AG09319 (cell line): ENCODE measurements at places on chromosomes 7 and 10.

GRCh38 chr10:68594405-68594804 is 34.3 kb downstream of the TET1 start:
- DNase-seq = no peak

DNA sequence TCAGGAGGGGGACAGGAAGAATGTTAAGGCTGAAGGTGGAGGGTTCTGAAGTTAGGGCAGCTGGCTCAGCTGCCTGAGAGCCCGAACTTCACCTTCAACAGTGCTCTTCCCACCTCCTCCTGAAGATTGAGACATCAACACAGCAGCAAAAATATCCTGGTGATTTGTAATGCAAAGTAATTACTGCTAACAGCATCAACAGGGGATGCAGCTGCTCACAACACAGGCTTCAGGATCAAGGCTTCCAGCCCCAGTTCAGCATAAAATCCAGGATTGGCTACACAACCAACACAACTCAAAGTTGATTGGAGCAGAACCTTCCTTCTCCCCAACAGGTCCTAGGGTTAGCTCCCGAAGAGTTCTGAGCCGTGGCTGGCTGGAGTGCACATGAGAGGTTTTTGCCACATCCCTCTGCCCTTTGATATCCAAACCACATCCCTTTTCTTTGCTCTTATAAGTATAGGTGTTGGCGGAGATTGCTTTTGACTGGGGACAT is 242.4 kb downstream of the KIAA1217 start:
- DNase-seq = no peak

GRCh38 chr7:30450240-30450982 is 28.2 kb downstream of the NOD1 start:
- no peak for DNase-seq

DNA sequence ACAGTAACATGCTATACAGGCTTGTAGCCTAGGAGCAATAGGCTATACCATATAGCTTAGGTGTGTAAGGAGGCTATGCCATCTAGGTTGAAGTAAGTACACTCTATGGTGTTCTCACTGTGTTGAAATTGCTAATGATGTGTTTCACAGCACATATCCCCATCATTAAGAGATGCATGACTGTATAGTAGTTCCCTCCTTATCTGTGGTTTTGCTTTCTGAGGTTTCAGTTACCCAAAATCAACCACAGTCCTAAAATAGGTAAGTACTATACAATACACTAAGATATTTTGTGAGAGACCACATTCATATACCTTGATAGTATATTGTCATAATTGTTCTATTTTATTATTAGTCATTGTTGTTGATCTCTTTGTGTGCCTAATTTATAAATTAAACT is 12.7 kb downstream of the FZD1 start:
- no peak for DNase-seq

- DNase-seq = peak; percentile 73
Observed at GRCh38 chr7:81725812-81726127, 44.1 kb downstream of the HGF start.

DNA sequence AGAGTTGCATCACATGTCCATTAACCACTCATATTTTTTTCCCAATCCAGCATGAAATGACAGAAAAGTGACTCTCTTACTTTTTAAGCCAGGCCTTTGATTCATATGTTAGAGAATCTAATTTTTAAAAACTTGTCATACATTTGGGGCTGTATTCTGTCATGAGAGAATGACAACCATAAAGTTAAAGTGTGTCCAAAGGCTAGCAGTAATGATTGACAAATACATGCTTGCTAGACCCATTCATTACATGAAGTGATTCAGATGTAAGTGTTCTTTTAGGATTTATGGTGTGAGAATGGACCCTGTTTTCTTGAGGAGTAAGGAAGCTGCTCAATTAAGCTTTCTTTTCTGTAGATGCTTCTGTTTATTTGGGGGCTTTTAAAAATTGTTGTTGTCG is 75.4 kb downstream of the CSTF2T start:
- no peak for DNase-seq

- no peak for DNase-seq
Observed at GRCh38 chr10:124568848-124569622, 107.4 kb downstream of the LHPP start.

- DNase-seq = no peak
Observed at GRCh38 chr7:70376561-70377031, 755.3 kb upstream of the GALNT17 start.

DNA sequence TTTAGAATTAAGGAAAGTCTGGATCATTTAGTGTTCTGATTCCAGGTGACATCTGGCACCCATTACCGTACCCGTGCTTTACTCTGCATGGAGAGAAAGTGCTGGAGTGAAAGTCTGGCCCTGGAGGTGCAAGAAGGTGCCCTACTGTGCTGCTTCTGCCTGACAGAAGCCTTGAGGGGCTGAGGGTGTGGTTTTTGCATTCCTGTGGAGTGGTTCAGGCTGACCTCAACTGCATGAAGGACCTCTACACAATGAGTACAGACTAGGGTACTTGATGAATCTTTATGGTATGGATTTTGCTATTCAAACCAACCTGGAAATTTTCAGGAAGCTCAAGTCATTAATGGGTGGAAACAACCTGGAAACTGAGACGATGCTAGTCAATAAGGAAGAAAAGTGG is 45.1 kb upstream of the GSAP start:
- no peak for DNase-seq

DNA sequence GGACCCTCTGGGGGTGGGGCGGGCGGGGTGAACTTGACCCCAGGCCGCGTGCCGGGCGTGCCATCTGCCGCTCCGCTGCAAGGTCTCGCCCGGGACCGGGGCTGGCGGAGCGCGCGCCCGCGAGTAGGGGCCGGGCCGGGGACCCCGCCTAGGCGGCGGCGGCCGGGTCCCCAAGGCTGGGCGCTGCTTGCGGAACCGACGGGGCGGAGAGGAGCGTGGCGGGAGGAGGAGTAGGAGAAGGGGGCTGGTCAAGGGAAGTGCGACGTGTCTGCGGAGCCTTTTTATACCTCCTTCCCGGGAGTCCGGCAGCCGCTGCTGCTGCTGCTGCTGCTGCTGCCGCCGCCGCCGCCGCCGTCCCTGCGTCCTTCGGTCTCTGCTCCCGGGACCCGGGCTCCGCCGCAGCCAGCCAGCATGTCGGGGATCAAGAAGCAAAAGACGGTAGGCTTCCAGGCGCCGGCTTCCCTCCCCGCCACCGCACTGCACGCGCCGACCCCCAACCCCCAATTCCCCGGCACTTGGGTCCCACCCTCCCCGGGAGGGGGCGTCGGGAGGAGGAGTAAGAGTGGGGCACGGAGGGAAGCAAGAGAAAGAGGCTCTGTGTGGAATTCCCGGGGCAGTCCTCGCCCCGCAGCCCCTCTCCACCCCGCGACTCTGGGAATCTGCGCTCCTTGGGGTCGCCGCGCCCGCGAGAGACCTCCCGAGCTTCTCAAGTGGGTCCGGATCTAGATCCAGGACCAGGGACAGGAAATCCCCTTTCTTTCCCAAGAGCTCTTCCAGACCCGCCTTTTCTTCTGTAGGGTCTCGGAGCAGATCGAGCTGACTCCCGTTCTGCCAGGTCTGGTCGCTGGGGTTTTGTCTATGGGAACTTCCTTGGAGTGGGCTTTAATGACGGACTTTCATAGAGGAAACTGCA is at the start of gene PAPSS2:
TSS of gene PAPSS2 (plus strand) at position 308 of the 913 bp plus-strand sequence. CDS start at position 412, 104 bp downstream.
- DNase-seq = peak; percentile 30

DNA sequence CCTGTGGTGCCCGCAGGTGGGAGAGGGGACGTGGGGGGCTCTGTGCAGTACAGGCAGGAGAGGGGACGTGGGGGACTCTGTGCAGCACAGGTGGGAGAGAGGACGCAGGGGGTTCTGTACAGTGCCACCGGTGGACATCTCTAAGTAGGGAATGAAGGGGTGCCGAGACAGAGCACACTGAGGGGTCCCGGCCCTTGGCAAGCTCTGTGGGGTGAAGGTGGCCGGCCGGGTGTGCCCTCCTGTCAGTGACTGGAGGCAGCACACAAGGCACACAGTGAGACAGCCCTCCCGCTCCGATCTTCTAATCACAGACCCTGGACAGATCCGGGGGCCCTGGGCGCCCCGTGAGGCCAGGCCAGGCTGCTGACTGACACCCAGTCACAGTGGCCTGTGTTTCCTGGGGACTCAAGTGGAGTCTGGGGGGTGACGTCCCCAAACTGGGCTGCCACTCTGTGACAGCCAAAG is 11.2 kb downstream of the GPR146 start:
- no peak for DNase-seq

- no peak for DNase-seq
Observed at GRCh38 chr7:50531928-50532327, 33.3 kb downstream of the DDC start.

DNA sequence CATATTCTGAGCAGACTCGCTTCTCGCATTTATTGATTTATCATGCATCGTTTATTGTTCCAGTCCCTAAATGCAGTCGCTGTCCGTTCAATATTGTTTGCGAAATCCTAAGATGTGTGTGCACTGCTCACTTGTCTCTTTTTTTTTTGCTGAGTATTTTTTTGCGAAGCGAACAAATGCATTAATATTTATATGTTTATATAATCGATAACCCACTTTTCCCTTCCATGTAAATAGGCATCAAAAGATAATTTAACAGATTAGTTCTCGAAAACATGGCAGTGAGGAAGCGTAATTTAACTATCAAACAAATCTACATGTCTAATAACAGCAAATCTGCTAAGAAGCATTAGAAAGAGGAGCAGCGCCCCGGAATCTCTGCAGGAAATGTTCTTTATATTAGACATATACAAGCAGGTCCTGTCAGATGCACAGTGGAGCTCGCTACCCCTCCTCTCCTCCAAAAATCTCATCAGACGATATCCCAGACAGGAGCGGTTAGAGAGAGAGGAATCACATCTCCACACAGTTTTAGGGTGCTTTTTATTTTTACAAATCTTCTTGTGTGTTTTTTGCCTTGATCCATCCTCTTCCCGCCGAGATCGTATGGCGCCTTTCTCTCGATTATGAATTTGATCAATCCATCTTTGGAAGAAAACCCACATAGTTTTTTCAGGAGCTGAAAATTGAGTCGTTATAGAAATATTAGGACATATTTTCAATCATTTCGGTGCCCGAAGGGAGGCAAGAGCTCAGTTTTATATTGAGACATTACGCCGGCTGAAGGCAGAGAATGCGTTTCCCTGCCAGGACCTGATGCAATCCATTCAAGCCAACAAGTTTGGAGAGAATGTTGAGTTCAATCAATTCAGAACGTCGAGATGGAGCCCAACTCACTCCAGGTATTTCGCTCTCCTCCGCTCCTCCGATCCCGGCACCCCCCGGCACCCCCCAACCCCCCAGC is at the start of gene ARID5B:
TSS of gene ARID5B (plus strand) at position 871 of the 964 bp plus-strand sequence. CDS start at position 882, 11 bp downstream.
- no peak for DNase-seq

- DNase-seq = no peak
Observed at GRCh38 chr7:70857793-70858545, 274.0 kb upstream of the GALNT17 start.

GRCh38 chr7:106021151-106022067 is 58.3 kb downstream of the CDHR3 start:
- DNase-seq = no peak

GRCh38 chr7:106163257-106163656 is 51.1 kb upstream of the SYPL1 start:
- DNase-seq = no peak

DNA sequence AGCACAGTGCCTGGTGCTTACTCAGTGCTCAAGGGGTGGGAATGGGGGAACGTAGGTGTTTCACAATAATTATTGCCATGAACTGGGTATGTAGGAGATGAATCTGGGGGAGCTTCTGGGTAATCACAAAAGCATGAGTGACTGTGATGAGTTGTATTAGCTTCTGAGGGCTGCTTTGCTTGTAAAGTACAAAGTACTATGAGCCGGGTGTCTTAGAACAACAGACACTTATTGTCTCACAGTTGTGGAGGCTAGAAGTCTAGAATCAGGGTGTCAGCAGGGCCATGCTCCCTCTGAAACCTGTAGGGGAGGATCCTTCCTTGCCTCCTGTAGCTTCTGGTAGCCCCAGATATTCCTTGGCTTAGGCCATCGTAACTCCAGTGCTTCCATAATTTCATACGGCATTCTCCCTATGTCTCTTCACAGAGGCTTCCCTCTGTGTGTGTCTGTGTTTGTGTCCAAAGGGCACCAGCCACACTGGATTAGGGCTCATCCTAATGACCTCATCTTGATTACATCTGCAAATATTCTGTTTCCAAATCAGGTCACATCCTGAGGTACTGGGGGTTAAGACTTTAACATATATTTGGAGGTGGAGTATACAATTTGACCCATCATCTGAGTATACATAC is 84.8 kb upstream of the AGBL3 start:
- no peak for DNase-seq

DNA sequence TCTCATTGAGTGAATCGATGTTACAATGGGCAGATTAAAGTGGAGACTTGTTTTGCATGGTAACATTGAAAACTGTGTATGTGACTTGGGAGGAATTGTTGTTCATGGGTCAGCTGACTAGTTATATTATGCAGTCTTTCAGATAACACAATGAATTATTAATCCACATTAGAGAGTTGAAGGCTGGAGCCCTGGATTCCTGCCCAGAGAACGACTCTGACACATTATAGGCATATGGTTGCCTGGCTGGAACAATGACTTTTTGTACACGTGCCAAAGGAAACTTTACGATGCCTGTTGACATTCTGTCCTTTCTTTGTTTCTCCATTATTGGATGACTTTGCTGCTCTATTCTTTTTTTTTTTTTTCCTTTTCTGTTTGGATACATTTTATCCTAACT is 52.3 kb upstream of the TMEM229A start:
- DNase-seq = no peak

DNA sequence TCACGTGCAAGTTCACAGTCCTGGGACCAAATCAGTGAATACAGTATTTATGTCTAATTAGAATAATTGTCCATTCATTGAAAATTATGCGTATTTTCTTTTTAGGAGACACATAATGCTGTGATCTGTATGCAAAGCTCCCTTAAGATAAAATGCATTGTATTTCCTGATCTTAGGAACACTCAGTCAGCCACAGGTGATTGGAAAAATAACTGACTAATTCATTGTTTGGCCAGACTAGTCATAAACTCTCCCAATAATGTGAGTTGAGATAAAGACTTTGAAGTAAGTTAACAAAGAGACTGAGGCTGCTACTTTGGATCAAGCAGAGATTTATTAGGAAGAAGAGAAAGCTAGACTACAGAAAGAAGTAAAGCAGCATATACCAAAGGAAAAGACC is 182.2 kb downstream of the GNAI1 start:
- DNase-seq = no peak

GRCh38 chr10:92082583-92083280 is 159.2 kb downstream of the BTAF1 start:
- no peak for DNase-seq

DNA sequence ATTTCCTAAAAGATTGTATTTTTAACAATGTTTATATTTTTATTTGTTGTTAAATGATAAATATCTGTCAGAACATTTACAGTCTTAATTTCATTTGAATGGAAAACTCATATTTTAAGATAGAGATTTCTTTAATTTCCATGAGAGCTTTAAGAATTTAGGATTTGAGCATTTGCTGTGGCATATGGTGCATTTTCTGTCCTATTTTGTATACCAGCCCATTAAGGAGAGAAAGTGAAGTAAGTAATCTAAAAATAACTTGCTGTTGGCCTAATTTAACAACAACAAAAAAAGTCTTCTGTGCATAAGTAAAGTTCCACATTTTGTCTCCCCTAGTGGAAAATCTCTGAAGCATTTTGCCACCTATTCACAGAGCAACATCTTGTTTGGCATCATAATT is 190.9 kb upstream of the PPP1R3A start:
- no peak for DNase-seq

- no peak for DNase-seq
Observed at GRCh38 chr10:113882240-113882639, 27.8 kb downstream of the NHLRC2 start.
